ENCODE measurements at places on chromosomes 3 and 15.

- peak; percentile 94 for DNase-seq
Measured at GRCh38 chr15:82540055-82540983, at the start of gene RPS17. Gene RPS17 (minus strand): TSS chr15:82540457. CDS start chr15:82540428, 29 bp downstream.

DNA sequence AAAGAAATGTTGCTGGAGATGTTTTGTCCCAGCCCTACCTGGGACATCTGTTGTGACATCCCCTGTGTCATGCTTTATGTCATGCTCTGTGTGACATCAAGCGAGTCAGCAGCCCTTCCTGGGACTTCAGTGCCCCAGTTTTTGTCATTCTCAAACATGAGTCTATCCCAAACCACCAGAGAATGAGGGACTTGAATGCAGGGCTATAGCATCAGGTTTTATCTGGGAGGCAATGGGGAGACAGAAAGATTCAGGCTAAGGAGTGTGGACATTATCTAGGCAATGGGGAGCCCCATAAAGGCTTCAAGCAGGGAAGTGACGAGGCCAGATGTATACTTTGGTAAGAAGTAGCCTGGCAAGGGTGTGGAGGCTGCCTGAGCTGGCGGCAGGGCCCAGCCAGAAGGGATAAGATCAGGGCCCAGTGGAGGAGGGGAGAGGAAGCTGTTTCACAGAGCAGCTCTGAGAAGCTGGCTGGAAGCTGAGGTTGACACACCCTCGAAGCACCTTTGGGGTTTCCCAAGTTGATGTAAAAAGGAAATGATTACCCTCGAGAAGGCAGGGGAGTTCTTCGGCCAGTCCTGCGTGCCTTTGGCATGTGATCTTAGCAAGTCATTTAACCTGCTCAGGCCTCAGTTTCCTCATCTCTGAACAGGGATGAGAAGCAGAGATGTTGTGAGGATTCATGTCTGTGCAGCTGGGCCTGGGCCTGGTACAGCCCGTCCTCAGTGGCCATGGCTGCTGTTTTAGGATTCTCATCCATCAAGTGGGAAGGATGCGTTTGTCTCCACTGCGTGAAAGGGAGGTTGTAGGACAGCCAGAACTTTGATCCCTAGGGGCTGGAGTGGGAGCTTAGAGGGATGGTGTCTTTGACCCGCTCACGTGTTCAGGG, 34.3 kb downstream of the IRAK2 start:
- peak; percentile 48 for DNase-seq

DNA sequence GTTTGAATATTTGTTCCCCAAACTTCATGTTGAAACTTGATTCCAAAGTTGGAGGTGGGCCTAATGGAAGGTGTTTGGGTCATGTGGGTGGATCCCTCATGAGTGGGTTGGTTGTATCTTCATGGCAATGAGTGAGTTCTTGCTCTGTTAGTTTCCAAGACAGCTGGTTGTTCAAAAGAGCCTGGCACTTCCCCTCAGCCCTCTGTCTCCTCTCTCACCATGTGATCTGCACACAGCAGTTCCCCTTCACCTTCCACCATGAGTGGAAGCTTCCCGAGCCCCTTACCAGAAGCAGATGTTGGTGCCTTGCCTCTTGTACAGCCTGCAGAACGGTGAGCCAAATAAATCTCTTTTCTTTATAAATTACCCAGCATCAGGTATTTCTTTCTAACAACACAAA, 327.1 kb upstream of the SLCO3A1 start:
- no peak for DNase-seq

DNA sequence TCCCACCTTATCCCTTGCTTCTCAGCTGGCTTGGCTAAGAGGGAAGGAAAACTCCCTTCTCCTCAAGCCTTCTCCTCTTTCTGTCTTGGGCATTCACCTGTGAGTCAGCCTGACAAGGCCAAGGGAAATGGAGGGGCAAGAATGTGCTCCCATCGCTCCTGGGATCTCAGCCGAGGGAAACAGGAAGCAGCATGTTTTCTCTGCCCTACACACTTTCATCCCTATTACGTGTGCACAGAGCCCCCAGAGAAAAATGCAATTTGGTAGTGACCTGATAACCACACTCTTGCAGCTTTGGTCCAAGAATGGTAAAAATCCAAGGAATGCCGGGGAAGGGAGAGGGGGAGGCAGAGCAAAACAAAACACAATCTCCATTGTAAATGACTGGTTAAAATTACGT, 32.9 kb upstream of the MTMR10 start:
- DNase-seq: no peak

DNA sequence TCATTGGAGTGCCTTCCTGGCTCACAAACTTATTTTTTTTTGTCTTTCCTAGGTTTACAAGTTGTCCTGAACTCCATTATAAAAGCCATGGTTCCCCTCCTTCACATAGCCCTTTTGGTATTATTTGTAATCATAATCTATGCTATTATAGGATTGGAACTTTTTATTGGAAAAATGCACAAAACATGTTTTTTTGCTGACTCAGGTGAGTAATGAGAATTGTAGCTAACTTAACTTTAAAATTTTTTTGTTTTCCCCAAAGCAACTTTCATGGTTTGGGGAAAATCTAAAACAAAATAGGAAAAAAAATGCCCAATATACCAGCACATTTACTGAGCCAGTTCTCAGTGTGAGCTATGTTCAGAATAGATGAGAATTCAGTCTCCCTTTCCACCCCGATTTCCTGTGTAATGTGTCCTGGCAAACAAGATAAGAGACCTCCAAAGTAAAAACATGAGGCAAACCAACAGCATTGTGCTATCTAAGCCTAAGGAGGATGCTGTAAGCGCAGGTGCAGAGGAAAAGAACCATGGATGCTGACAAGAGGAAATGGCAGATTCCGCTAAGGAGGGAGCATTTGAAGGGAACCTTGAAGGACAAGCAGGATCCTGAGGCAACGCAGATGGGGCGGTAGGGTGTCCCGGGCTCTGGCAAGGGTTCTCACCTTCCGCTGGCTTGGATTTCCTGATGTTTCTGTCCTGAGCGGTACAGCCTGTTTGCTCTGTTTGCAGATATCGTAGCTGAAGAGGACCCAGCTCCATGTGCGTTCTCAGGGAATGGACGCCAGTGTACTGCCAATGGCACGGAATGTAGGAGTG, 171.4 kb downstream of the CACNA1D start:
- DNase-seq: no peak

- no peak for DNase-seq
Measured at GRCh38 chr3:78645628-78646310, 1122.0 kb downstream of the ROBO1 start.

GRCh38 chr3:25910997-25911396, 121.1 kb downstream of the OXSM start:
- no peak for DNase-seq

GRCh38 chr3:165920984-165921383, 83.8 kb upstream of the BCHE start:
- DNase-seq: no peak

DNA sequence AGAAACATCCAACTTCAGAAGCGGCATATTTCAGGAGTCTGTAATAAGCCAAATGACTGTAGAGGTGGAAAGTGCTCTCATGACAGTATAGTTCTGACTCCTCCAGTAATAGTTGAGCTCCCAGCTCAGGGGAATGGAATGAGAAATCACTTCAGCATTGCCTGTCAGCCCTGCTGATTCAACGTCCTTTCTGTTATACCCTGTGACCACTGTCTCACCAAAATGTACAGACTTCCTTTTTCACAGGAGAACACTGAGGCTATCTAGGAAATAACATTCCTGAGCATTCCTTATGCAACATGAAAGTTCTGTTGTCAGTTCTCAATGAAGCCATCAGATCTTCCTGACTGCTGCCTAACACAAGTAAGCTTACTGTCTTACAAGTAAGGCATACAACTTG, 284.5 kb upstream of the MME start:
- DNase-seq: no peak

GRCh38 chr15:31358957-31359701, 32.5 kb downstream of the KLF13 start:
- no peak for DNase-seq

DNA sequence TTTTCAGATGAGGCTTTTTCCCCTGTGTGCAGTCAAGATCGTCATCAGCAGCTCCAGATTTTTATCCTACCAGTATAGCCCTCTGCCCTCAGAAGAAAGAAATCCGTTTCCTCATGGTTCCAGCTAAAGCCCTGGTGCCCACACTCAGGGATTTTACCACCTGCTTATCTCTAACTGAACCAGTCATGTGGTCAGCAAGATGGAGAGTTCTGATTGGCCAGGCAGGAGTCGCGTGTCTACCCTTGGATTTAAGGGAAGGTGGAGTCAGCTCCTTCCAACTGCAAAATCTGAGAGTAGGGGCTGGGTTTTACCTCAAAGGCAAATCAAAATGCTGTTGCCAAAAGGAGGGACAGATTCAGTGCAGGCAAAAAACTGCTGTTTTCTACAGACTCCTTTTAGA, 135.3 kb downstream of the LRTM1 start:
- no peak for DNase-seq

DNA sequence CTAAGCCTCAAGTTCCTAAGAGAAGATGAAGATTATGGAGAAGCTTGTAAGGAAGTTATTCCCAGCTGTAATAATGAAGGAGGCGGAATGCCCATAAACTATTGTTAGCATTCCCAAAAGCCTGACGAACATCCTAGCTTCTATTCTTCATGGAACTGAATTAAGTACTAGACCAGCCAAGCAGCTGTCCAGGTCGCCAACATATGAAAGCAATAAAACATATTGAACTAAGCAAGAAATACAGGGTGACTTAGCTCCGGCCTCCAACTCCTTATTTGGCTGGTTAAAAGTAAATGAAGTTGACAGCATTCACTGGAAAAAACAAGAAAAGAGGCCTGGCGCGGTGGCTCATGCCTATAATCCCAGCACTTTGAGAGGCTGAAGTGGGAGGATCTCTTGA, 174.0 kb upstream of the TPM1 start:
- DNase-seq: no peak

GRCh38 chr3:18334837-18335601, 90.1 kb downstream of the SATB1 start:
- no peak for DNase-seq

- DNase-seq: no peak
Measured at GRCh38 chr3:102605153-102605552, 170.3 kb downstream of the ZPLD1 start.

GRCh38 chr3:102761766-102762165, 327.0 kb downstream of the ZPLD1 start:
- no peak for DNase-seq

- DNase-seq: no peak
Measured at GRCh38 chr3:39637807-39638206, 170.3 kb downstream of the MOBP start.

GRCh38 chr3:32960404-32961170, 9.1 kb downstream of the CCR4 start:
- DNase-seq: no peak

DNA sequence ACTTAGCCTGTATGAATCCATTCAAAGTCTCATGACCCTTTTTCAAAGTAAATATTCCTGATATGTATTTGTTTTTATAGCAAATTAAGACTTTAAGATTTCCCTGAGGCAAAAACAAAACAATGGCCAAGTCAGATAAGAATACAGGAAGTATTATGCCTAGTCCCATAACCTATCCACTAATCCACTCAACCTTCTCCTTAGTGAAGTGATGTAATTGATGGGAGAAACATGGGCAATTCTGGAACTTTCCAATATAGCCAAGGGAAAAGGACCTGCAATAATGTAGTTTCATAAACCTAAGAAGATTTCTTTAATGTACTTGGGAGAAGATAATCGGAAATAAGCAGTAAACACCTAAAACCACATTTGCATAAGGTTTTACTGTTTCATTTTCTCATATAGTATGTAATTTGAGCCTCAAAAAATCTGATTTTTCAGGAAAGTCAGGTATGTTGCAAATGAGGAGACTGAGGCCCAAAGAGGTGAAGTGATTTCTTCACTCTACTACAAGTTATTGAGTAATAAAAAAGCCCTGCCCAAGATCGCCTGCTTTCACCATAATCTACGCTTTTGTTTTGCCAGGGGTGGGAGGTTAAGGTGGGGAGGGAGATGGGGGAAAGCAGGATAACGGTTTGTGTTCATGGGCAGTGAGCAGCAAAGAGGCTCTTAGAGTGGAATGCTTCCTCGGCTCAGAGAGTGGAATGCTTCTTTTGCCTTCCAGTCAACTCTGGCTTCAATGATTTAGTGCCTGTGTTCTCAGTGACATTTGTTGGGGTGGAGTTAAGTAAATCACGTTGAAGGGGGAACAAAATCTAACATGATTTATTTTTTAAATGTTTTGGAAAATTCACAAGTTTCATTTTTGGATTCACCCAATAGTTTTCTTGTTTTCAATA, 95.0 kb upstream of the FNDC3B start:
- no peak for DNase-seq

DNA sequence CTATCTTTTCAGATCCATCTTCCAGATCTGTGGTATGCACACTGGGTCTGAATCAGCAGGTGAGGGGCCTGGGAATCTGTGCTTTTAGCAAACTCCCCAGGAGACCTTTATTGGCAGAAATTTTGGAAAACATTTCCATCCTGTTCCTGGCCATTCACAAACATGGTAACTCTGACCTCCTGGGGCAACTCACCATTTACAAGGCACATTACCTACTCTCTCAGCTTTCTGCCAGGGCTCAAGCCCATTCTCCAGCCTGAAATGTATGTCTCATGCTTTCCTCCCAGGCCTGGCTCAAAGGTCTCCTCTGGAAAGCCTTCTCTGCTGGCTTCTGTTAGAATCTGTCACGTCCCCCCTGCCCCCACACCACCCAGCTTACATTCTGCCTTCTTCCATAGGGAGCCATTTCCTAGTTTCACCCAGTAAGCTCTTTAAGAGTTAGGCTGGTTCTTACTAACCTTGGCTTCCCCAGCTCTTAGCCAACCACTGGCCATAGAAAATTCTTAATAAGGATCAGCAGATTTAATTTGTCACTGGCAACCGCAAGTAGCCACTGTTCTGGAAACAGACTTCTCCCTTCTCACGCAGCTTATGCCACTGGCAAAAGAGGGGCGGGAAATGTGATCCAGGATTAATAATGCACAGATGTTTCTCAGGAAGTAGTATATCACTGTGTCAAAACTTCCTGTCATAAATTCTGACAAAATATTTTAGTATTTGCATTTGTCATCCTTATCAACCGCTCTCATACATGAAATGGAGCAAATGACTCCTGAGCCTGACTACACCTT, 55.0 kb downstream of the RORA start:
- DNase-seq: no peak

- DNase-seq: no peak
Measured at GRCh38 chr3:114168150-114168549, 10.7 kb downstream of the DRD3 start.

- no peak for DNase-seq
Measured at GRCh38 chr3:179806177-179806576, 153.3 kb downstream of the USP13 start.

- no peak for DNase-seq
Measured at GRCh38 chr3:78424656-78425055, 1343.1 kb downstream of the ROBO1 start.
